ENCODE measurements at places on chromosomes 16 and 17.

- no peak for DNase-seq
Measured at GRCh38 chr16:25912321-25912720, 220.6 kb downstream of the HS3ST4 start.

GRCh38 chr16:24041834-24042631 lies 206.2 kb downstream of the PRKCB start:
- peak; percentile 70 for DNase-seq

DNA sequence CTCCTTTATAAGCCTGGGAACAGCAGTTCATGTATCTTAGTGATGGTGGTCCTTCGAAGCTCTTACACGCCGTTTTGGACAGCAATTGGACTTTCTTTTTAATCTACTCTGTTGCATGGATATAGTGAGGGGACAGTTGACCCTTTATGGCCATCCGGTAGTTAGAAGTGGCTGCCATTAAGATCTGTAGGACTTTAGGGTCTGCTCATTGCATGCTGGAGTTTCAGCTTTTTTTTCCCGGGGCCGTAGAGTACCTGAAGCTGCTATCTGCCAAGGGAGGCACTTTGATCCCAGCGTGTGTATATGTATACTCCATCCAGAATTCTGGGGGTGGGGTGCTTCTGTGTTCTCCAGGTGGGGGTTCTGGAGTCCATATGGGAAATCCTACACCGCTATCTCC lies 1.2 kb downstream of the CYB5D1 start:
- no peak for DNase-seq

DNA sequence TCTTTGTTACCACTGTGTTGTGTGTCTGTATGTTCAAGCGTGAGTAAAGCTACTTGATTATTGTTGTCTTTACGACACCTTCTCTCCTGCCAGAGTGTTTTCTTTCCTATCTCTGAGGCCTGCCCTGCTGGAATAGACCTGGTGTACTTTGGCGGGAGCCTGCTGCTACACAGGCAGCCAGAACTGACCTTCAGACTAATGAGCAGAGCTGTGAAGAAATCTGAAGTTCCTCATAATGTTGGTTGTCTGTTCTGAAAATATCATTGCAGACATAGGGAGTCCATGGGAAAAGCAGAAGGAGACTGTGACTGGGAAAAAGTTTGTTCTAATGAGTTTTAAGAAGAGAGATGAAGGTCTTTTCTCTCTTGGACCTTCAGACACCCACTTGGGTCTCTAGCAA lies 9.8 kb downstream of the RHOT1 start:
- no peak for DNase-seq

GRCh38 chr16:48537275-48537674 lies 72.7 kb downstream of the N4BP1 start:
- DNase-seq = no peak
